ENCODE measurements at places on chromosomes 5 and 9. TPM values are rescaled to one million over a fixed set of nuclear protein-coding genes. Genes with fewer than 3 reads are reported as not detected.

GRCh38 chr9:138101444-138102234, 224.1 kb downstream of the CACNA1B start:
- peak; percentile 34 for DNase-seq

The RAPGEF6 gene
- 26.7 TPM for total RNA-seq

DNA sequence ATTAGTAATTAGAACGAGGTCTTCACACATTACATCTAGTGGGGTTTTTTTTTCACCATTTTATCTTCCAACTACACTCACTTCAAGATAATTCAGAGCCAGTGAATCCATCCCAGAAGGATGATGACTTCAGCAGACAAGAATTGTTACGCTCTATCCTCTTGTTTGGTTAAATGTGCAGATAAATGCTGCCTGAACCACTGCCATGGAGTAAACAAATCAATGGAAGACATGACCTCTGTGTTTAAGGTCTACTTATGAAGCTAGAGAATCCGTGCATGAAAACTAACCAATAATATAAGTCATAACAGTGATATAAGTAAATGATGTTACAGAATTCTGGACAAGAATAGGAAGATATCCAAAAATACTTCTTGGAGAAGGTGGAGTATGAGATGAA, 602.6 kb downstream of the TLR4 start:
- DNase-seq = no peak

- no peak for DNase-seq
Measured at GRCh38 chr9:97908705-97909104, 13.6 kb downstream of the TRMO start.

The PAEP gene
- not detected for total RNA-seq

Data from mesothelial cell of epicardium (in vitro differentiated cells).